Stimulated activated memory B cell treated with anti-CD40 and anti-IgM and Interleukin-4, amounts not matched to agents 10 μg/mL and 1 μg/mL and 100 μg/mL, for 72 hours (primary cell): ENCODE measurements at places on chromosomes 4 and X.
A peak's percentile ranks its signal among the peaks of the same experiment; 100 is the strongest.

DNA sequence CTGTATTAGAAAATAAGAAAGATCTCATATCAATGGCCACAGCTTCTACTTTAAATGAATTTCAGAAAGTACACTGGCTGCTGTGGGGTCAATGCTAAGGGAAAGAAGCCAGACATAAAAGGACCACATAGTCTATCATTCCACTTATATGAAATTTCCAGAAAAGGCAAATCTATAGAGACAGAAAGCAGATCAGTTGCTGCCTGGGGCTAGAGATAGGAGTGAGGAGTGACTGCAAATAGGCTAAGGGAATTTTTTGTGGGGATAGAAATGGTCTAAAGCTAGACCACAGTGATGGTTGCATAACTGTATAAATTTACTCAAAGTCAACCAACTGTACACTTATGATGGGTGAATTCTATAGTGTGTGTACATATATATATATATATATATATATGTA, 8.3 kb downstream of the GAB3 start:
- ATAC-seq = no peak

- ATAC-seq = no peak
These were observed 372.9 kb upstream of the TENM3 start for GRCh38 chr4:181870326-181870725.

DNA sequence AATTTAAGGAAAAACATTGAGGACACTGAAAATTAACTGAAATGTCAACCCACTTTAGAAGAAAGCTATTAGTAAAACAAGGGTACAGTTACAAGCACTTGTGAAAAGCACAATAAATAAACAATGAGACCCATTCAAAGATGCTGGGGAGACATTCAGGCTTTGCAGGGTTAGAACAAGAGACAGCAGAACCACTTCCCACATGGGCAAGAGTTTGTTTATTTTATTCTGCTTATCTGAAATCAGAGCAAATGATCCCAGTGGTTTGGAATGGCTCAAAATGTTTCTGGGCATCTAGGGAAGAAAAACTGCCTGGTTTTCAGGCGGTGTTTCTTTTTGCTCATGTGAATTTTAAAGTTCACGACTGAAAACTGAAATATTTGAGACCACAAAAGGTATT, 42.4 kb downstream of the PPP3CA start:
- ATAC-seq = no peak

- ATAC-seq = no peak
These were observed 33.6 kb downstream of the SETD7 start for GRCh38 chr4:139522457-139522856.

- ATAC-seq = no peak
These were observed 429.6 kb downstream of the SMARCA1 start for GRCh38 chrX:129093706-129094105.

DNA sequence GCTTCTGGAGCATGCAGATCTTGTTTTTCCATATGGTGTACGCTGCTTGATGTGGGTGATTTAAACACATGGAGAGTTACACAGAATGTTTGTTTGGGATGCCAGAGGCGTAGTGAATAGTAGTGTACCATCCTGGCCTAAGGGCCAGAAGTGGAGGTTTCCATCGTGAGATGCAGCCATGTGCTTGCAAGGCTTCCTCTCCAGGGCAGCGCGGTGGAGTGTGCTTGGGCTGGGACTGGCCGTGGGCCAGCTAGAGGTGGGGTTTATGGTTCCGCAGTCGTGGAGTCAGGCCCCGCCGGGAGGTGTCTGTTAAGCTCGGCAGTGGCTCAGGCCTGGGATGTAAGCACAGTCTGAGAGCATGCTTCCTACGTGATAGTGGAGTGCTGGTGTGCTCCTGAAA, 14.0 kb downstream of the STOX2 start:
- ATAC-seq = no peak

DNA sequence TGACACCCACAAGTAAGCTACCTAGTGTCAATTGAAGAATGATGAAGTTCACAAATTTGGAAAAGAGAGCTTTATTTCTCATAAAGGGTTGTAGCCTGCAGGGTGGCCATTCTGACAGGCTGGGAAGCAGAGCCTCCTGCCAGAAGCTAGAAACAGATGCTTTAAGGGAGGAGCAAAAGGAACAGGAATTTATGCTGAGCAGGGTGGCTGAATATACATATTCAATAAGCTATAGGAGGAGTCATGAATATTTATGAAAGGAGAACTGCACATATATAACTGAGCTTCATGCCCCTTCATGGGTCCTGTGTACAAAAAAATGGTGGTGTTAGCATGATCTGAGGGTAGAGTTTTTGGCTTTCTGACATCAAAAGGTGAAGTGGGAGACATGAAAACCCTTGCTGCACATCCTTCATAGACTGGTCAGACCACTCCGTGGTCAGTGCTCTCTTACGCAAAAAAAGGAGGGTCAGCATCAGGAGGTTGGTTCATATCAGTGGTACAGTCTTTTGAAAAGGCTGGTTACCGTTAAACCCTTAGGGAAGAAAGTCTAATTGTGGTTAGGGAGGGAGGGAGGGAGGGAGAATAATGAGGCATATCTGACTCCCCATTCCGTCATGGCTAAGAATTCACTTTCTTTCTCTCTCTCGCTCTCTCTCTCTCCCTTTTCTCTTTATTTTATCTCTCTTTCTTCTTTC, 121.4 kb downstream of the LUZP4 start:
- no peak for ATAC-seq

- ATAC-seq = no peak
These were observed 64.7 kb downstream of the PAPSS1 start for GRCh38 chr4:107655289-107655688.

DNA sequence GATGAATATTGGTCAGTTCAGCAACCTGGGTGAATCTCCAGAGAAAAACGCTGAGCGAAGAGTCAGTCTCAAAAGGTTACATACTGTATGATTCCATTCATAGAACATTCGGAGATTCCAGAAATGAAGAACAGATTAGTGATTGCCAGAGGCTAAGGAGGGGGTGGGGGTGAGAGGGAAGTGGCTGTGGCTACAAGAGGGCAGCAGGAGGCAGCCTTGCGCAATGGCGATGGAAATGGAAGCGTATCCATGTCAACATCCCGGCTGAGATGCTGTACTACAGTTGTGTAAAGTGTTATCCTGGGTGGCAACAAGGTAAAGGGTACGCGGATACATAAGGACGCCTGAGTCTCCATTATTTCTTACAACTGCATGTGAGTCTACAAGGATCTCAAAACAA, 18.0 kb downstream of the LYAR start:
- no peak for ATAC-seq

GRCh38 chrX:64894454-64895038, 81.7 kb downstream of the ZC4H2 start:
- no peak for ATAC-seq

- ATAC-seq = peak; percentile 65
These were observed 30.9 kb upstream of the GLRA3 start for GRCh38 chr4:174859904-174860303.

GRCh38 chr4:9825049-9825448, 43.6 kb downstream of the DRD5 start:
- peak; percentile 41 for ATAC-seq

- ATAC-seq = no peak
These were observed 11.6 kb downstream of the CXCR3 start for GRCh38 chrX:71606536-71607216.

DNA sequence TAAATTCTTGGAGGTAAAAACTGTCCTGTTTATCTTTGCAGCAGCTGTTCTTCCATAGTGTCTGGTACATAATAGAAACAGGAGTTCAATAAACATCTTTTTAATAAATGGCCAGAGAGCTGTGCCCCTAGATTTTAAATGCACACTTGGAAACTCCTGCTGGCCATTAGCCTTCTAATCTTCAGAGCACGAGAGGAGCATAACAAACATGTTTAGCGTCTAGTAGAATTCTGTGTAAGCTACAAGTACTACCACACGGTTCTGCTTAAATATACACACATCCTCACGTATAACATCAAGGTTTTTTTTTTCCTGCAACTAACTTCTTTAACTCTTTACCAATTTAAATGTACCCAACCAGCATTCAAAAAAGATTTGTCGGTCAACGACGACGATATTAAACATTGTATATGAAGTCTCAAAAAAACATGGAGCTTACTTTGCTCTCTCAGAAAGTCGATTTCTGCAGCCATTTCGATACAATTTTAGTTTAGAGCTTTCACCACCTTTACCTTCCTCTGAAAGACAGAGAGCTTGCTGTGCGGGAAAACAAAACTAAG, 628 bp downstream of the SCLT1 start:
- no peak for ATAC-seq

GRCh38 chr4:77172336-77172735, 15.3 kb downstream of the CCNG2 start:
- no peak for ATAC-seq

DNA sequence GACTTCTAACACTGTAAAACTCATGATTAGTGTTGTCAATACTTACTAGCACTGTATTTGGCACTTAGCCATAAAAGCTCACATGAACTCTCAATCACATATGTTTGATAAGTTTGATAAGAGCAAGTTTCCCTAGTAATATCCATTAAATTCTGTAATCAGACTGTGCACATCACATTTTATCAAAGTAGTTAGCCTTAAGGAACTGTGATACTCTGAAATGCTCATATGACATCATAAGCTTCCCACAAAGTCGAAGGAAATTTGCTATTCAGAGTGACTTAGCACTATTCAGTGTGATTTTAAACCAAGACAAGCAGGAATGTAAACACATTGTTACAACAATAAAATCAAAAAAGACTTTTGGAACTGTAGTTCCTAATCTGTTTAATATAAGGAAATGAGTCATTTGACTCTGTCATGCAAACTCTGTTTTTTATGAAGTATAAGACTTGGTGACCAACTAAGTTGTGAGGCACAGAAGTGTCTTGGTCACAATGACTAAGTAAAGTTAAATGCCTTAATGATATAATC, 6.7 kb downstream of the SLC7A11 start:
- no peak for ATAC-seq

DNA sequence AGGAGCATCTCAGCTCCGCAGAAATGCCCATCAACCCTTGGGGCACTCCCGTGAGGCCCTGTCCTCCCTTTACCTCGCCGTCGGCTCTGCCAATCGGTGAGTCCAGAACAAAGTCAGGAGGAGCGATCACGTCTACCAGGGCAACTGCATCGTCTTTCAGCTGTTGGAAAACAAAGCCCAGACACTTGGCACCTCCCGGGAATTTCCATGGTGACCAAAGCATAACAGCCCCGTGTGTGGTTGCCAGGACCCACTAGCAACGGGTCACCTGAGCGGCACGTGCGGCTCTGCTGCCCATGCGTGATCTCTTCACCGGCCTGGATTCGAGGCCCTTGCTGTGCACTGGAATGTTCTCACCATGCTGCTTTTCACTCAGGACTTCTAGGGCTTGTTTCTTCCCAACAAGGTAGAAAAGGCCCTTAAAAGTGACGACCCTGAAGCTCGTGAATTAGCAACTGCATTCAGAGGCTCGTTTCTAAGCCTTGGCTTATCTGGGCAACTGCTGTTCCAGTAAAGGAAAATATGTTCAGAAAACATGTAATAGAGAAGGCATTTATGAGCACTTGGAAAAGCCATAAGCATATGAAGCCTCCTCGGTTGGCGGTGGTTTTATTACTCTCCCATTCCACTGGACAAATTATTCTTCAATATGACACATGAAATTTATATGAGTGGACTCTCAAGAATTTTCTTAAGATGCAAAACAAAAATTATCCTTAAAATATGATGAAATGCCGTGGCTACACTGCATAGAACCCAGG, 69.5 kb downstream of the ACOX3 start:
- ATAC-seq = no peak

- ATAC-seq = no peak
These were observed 120.2 kb upstream of the CENPE start for GRCh38 chr4:103318327-103318726.

- no peak for ATAC-seq
These were observed 17.8 kb upstream of the TDO2 start for GRCh38 chr4:155885666-155886065.

GRCh38 chr4:132238697-132239096, 910.4 kb upstream of the PCDH10 start:
- ATAC-seq = no peak

- ATAC-seq = no peak
These were observed 269.3 kb downstream of the STIM2 start for GRCh38 chr4:27129871-27130366.

DNA sequence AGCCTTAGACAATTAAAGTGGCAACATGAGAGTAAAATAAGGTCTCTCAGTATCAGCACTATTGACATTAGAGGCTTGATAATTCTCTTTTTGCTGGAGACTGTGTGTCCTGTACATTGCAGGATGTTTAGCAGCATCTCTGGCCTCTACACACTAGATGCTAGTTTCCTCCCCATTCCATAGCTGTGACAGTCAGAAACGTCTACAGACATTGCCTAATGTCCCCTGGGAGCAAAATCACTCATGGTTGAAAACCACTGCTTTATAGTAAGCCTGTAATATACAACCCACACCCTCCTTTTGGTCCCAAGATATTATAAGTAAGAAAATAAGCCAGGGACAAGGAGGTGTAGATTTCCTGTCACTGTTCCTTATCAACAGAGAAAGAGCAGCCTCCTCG, 166.0 kb downstream of the FRMPD4 start:
- no peak for ATAC-seq

- ATAC-seq = no peak
These were observed 1.8 kb downstream of the CAMK2D start for GRCh38 chr4:113759696-113760093.

DNA sequence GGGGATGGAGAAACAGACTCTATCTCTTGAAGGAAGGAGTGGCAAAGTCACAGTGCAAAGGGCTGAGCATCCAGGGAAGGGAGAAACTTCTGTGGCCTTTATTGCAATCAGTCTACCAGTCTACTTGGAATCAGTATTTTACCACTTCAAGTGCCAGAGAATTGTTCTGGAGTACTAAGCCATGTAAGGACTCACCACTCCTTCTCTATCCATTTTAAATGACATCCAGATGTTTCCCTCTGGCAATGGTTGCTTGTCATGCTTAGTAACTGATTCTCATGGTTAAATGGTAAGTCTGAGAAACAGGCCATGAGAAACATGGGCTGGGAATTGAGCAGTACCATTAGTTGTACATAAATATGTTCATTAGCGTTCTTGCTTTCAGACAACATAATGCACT, 21.1 kb upstream of the SMIM10 start:
- no peak for ATAC-seq

- no peak for ATAC-seq
These were observed 105.5 kb downstream of the MID1 start for GRCh38 chrX:10514891-10515290.

DNA sequence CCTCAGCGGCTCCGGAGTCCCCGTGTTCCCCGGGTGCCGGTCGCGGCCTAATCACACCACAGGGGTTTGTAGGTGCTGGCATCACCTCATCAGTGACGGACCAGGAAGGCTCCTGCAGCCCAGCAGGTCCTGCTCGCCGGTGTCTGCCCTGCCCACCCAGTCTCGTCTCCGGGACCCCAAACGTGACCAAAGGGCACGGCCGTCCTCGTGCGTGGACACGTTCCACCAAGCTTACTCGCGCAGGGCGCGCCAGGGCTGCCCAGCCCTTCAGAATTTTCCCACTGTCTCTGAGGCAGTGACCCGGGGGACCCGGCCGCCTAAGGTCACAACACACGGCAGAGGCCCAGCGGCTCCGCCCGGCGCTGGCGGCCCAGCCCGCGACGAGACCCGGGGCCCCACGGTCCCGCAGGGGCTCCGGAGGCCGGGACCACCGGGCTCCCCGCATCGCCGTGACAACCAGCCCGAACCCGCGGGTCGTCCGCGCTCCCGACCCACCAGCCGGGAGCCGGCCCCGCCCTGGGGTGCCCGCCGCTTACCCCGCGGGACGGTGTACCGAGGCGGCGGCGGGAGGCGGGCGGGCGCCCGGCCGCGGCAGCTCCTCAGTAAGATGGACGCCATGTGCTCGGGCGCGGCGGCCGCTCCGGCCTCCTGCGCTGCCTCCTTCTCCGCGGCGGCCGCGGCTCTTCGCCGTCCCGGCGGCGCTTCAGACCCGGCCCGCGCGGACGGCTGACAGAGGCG, 454 bp downstream of the LETM1 start:
- peak; percentile 59 for ATAC-seq

GRCh38 chr4:147096667-147097604, 151.3 kb upstream of the TTC29 start:
- ATAC-seq = no peak
